Activated CD4-positive, alpha-beta T cell treated with anti-CD3 and anti-CD28 coated beads, Interleukin-2, amount 50 U/mL, for 4 hours (primary cell): ENCODE measurements at places on chromosomes 11 and 22.

DNA sequence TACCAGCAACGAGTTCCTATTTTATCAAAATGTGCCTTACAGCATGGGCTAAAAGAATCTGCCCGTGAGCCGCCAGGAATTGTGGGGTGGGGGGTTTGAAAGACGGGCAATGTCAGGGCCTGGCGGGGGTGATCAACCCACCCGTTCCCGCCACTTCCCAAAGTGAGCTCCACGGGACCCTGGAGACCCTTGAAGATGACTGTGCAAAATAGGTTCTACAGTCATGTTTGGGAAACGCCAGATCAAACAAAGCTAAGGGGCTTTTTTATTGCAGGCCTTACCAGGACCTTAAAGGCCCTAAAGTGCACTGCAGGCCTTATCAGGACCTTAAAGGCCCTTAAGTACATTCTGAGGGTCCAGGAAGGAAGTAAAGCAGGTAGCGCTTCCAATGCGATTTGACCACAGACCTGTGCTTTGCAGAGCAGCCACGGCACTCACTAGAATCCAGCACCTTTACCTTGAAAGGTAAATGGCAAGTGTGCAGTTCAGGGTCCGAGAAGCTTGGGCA, 404.1 kb downstream of the SHANK2 start:
- no peak for DNase-seq

DNA sequence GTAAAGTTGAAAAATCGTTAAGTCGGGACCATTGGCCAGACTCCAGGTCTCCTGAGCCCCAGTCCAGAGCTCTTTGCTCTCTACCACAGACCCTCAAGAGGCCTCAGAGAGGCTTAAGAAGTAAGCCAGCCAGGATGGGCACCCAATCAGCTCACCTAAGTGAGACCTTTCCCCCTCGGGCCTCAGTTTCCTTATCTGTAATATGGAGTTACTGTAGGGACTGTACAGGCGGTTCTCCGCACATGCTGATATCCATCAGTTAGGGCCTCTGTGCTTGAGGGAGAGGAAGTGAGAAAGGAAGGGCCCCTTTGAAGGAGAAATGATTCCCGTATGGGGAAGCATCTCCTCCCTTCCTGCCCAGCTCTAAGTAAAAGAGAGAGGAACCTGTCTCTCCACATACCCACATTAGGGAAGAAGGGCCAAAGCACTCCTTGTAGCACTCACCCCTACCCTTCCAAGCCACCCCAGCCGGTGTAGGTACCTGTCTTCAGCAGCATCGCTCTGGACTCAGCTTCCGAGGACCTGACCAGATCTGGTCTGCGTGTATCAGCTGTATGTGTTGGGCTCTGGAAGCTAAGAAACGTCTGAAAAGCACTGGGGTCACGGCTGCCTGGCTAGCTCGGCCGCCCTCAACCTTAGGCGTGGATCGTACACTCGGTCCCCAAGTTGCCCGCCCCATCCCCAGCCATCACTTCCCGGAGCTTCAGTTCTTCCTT, 653 bp downstream of the NAGA start:
- DNase-seq: no peak

DNA sequence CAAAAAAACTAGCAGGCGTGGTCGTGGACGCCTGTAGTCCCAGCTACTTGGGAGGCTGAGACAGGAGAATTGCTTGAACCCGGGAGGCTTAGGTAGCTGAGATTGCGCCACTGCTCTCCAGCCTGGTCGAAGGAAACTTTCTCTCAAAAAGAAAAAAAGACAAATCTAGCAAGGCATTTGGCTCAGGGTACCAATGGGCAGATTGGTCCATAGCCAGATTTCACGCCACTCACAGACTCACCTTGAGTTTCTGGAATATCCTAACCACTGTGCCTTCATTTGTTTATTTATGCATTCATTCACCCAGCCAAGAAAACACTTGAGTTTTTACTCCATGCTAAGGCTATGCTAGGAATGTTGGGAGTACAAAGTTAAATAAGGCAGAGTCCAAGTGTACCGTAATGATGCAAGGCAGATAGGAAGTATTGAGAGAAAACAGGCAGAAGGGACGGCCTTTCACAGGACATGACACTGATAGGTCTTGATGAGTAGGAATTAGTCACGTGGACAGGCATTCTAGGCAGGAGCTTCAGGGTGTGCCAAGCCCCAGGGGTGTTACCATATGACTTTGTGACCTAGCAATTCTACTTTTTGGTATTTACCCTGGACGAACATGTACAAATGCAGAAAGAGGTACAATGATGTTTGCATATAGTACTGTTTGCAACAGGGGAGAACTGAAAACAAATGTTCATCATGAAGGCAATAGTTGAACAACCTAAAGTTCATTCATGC, 3.0 kb upstream of the PACSIN3 start:
- DNase-seq: no peak

DNA sequence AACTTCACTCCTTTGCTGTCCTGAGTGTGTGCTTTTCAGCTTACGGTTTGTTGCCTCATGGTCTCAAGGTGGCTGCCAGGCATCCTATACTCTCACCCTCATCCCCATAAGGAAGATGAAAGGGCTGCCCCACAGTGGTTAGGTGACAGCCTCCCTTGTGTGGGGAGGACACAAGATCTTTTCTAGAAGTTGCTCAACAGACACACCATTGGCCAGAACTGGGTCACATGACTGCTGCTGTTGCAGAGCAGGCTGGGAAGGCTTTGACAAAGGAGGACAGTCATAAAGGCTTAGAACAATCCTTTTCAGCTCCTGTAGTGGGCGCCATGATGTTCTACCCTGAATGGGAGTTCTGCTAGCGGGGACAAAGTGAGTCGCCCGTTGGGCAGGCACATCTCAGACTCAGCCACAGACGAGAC, 69.7 kb upstream of the RASD2 start:
- DNase-seq: no peak

DNA sequence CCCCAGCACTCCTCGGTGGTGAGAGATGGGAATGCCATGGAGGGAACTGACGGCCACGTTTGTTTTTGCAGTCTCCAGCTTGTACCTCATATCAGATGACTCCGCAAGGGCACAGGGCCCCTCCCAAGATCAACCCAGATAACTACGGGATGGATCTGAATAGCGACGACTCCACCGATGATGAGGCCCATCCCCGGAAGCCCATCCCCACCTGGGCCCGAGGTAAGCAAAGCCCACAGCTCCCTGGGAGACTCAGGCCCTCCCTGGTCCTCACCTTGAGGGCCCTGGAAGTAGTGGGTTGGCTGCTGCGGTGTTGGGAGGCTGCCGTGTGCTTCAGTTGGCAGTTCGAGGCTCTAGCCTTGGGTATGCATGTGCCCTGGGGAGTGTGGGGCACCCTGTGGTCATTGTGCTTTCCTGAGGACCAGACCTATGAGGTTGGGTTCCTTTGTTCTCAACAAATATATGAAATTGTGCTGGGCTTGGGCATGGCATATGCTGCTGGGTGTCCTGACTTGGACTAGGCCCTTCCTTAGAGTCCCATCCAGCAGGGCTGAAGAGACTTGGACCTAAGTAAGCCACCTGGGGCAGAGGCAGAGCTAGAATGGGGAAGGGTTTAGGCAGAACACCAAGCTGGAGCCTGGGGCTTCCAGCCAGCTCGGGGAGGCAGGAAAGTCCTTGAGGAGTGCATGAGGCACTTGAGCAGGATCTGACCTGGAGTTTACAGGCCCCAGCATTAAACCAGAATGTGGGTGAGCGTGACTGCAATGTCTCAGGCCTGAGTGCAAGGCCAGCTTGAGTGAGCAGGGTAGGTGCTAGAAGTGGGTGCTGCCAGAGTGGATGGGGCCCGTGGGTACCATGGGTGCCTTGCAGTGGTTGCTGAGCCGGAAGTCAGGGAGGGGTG, 26.4 kb downstream of the INCENP start:
- DNase-seq: no peak

GRCh38 chr11:33829430-33830141, 55.3 kb upstream of the FBXO3 start:
- DNase-seq: peak; percentile 44

- no peak for DNase-seq
Observed at GRCh38 chr11:87431392-87431791, 393.7 kb downstream of the TMEM135 start.

- DNase-seq: no peak
Observed at GRCh38 chr11:45651156-45651555, 14.3 kb downstream of the CHST1 start.
